ENCODE measurements at places on chromosomes 16 and 17.

- peak; percentile 15 for DNase-seq
These were observed 155.9 kb upstream of the HSBP1 start for GRCh38 chr16:83651871-83652270.

DNA sequence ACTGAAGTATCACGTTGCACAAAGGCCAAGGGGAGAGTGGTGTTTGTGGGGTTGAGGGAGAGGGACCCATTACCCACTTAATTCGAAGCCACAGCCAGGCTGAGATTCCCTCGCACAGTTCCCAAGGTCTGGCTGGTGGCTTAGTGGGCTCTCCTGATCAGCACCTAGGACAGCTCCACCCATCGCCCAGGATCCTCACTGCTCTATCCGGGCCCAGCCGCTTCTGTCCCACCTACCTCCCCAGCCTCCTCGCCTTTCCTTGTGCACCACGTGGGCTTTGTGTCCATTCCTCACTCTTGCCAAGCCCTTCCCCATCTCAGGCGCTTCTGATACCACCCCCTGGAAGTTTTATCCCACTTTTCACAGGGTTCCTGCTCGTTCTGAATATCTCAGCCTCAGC, 163.5 kb downstream of the CCT6B start:
- peak; percentile 13 for DNase-seq

DNA sequence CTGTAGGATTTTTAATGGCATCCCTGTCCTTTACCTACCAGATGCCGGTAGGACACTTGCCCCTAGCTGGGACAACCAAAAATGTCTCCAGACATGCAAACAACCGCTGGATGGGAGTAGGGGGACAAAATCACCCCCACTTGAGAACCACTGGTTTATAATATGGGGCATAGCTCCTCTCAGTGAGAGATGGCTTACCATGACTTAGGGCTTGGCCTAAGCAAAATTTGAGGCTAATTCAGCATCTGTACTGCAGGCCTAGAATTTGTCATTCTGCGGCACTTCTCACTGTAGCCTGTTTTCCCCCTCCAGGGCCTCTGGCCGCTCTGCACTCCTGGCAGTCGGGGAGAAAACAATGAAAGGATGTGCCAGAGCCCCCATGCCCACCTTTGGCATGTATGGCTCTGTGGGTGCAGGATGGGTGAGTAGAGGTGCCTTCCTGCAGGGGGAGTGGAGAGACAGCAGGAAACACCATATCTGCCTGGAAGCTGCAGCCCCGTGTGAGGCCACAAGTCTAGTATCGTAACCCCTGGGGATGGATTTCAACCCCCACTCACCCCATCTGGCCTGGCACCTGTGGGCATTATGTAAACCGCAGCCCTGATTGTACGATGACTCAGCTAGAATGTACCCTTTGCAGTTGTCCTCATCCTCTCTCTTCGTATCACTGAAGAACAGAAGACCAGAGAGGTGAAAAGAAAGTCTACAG, 268.1 kb downstream of the SOX9 start:
- peak; percentile 29 for DNase-seq

DNA sequence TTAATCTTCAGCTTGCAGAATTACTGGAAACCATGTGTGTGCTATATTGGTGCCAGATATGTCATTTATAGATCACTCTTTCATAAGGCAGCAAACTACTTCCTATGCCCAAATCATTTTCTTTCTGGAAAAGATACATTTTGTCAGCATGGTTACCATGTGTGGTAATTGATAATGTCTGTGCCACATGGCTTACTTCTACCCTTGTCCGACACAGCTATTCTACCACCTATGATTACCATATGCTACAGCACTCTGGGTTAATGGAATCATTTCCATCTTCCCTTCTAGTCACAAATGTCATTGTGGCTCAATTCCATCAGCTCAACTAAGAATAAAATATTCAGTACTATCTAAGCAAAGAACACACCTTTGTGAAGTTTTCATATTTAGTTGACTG, 8.0 kb upstream of the PPM1E start:
- DNase-seq, result no peak

GRCh38 chr17:3959295-3959899, 4.8 kb downstream of the ATP2A3 start:
- DNase-seq, result no peak

- no peak for DNase-seq
These were observed 105.5 kb downstream of the MYO1D start for GRCh38 chr17:32771396-32771795.

- DNase-seq, result no peak
These were observed 27.6 kb downstream of the NMT1 start for GRCh38 chr17:45088741-45089140.

Data from fibroblast of skin of abdomen (primary cell).